ENCODE measurements at places on chromosomes 16 and 17.

DNA sequence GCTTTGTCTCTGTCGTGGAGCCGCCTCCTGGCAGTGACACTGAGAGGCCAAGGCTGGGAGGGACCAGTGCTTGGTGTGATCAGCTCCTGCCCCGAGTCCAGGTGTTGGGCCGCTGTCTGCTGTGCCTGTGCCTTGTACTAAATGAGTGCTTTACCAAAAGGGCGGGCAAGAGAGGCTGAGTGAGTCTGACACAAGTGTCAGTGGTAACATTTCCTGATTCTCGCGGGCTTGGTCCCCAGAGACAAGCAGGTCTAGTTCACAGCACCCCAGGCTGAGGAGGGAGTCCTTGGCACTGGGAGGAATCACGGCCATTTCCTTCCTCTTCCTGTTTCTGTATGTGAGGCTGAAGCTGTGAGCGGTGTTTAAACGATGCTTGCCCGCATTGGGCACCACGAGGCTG, 30.2 kb downstream of the PLD6 start:
- no peak for DNase-seq

DNA sequence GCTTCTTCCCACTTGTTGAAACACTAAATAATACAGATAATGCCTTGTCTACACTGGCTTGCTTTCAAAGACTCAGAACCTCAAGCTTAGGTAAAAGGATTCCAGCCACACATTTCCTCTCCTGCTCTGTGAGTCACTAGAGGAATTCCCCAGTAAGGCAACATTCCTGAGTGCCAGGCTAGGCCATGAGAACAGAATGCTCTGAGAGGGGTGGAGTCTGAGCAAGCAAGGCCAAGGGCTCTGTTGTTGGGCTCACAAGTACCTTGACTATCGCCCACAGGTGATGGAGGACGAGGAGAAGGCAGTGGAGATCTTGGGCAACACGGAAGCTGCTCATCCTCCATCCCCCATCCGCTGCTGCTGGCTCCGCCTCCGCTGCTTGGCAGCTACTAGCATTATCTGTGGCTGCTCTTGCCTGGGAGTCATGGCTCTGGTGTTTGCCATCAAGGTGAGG, 6.7 kb upstream of the PHKG2 start:
- no peak for DNase-seq

- DNase-seq: no peak
These were observed 9.7 kb downstream of the CDK5R1 start for GRCh38 chr17:32496395-32497073.

- DNase-seq: no peak
These were observed 19.2 kb downstream of the SDK2 start for GRCh38 chr17:73625006-73625405.

DNA sequence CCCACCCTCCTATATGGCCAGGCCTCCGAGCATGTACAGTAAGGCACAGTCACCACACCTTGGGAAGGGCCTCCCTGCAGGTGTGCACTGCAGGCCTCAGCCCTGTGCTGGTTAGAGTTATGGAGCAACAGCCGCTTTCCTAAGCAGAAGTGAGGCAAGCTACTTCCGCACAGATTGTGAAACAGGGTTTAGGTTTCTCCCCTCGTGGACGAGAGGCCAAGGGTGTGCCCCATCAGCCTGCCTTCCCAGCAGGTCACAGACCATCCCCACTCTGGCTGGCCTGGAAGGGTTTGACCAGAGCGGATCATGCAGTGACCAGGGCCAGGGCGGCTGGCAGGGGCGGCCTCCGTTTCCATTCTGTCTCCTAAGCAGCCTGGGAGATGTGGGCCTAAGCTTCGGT, 4.7 kb downstream of the MSRB1 start:
- no peak for DNase-seq

DNA sequence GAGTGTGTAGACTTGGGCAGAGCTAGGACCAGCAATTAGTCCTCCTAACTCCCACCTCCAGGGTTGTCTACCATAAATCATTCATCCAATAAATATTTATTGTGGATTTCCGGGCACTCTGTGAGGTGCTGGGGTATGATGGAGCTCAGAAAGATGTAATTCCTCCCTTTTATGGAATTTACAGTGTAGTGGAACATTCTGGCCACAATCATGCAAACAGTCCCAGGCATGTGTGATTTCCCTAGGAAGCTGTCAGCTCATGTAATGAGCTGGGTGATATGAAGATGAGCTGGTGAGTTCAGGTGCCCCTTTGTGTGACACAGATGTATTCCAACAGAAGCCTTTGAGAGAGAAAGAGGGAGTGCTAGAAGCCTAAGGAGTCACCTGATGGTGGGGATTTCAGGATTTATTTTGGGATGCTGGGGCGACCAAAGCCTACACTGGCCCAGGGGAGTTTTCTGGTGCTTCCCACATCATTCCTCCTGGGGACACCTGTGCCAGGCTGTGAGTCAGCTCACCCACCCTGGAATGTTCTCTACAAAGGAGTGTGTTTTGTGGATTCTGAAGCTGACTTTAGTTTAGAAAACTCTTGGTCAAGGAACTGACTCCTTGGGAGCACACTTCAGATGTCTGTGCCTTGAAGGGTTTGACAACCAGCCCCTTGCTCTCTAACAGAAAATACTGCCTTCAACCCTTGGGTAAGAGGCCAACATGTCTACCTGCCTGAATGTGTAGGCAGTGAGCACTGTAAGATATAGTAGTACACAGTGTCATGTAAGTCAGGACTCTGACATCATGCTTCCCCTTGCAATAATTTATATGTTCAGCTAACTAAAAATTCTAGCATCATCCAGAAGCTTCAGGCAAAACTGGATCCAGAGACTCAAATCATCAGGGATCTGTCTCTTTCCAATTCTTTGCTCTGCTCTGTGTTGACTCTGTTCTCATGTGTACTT, 42.9 kb downstream of the HS3ST4 start:
- no peak for DNase-seq

- peak; percentile 55 for DNase-seq
These were observed at the start of gene SPNS2 for GRCh38 chr17:4498461-4499397. SPNS2 (plus strand) TSS chr17:4498881; CDS start chr17:4499048, 167 bp downstream.

DNA sequence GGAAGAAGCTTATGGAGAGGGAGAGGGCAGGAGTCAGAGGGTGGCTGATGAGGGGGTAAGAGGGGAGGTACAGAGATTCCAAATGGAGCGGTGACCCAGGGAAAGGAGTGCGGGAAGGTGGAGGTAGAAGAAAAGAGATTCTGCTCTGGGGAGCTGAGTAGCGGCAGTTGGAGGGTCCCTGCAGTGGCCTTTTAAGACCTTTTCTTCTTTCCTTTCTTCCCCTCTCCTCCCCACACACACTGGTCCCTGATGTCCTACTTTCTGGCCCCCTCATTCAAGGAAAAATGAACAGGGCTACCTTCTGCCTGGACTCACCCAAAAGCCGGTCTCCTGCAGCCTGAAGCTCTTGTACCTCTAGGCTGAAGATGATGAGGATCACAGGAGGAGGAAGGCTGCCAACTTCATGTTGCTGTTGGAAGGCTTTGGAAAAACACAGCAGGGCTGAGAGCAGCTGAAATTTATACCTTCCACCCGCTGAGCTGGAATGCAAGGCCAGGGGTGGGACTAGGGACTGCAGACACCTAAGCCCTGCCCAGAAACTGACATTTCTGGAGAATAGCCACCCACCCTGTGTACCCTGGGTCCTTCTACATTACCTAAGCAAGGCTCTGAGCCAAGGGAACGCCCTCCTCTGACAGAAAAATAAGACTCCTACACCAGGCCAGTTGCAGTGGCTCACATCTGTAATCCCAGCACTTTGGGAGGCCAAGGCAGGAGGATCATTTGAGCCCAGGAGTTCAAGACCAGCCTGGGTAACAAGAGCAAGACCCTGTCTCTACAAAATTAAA, 9.4 kb upstream of the HEATR6 start:
- no peak for DNase-seq

- no peak for DNase-seq
These were observed 27.0 kb downstream of the PIGL start for GRCh38 chr17:16243801-16244567.

DNA sequence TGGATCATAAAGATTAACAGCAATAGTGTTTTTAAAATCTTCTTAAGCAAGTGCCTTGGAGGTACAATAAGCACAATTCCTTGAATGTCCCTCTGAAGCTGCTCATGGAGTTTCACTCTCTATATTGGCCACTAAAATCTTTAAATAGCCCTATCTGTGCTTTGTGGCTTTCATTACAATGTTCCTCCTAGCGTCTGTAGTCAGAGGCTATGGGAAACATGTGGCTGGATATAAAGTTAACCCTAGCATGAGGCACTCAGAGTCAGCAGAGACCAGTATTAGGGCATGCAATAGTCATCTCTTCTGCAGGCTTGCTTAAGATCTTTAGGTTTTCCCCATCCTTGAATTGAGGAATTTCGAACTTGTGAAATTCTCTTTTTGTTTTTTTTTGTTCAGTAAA, 668.2 kb downstream of the CDH11 start:
- DNase-seq: no peak

GRCh38 chr17:82981141-82981730, 98.2 kb upstream of the METRNL start:
- DNase-seq: no peak

- no peak for DNase-seq
These were observed 35.6 kb upstream of the ENDOV start for GRCh38 chr17:80379348-80379747.

GRCh38 chr17:42617956-42618431, 8.5 kb downstream of the TUBG1 start:
- no peak for DNase-seq

- DNase-seq: no peak
These were observed 18.6 kb downstream of the CD300LB start for GRCh38 chr17:74512624-74513091.

DNA sequence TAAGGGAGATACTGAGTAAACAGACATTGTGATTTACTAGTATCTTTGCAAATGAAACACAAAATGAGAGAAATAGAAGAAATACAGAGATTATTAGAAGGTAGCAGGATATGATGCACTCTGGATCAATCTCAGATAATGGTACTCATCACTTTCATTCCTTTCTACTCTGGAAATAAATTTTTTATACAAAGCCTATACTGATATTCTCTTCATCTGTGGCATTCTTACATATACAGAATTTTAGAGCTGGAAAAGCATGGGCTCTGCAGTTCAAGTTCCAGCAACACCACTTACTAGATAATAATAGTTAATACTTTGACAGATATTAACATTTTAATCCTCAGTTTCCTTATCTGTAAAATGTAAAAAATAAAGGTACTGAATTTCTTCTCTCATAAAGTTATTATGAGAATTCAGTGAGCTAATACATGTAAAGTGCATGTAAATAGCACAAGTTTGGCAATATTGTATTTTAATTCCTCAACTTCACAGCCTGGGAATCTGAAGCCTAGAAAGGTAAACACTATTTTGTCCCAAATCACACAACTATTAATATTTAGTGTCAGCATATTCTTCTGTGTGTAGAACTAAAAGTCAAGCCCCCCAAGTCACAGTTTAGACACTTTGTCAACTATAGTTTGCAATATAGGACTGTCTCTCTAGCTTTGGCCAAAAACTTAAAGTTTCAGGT, 6.5 kb downstream of the RNF43 start:
- no peak for DNase-seq

GRCh38 chr16:59597269-59597668, 863.2 kb upstream of the GOT2 start:
- DNase-seq: no peak

DNA sequence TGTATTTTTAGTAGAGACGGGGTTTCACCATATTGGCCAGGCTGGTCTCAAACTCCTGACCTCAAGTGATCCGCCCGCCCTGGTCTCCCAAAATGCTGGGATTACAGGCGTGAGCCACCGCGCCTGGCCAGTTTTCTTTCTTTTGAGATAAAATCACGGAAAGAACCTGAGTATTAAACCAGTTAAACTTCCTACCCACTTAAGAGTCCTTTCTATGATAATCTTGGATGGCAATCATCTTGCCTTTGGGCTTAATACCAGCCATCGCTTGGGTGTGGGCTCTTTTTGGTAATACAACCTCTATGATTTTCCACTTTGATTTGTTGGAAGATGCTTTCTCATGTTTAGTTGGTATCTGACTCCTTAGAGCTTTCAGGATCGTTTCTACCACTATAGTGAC, 24.0 kb downstream of the PITPNC1 start:
- DNase-seq: no peak

GRCh38 chr17:62573480-62574117, 53.9 kb upstream of the MRC2 start:
- DNase-seq: no peak

DNA sequence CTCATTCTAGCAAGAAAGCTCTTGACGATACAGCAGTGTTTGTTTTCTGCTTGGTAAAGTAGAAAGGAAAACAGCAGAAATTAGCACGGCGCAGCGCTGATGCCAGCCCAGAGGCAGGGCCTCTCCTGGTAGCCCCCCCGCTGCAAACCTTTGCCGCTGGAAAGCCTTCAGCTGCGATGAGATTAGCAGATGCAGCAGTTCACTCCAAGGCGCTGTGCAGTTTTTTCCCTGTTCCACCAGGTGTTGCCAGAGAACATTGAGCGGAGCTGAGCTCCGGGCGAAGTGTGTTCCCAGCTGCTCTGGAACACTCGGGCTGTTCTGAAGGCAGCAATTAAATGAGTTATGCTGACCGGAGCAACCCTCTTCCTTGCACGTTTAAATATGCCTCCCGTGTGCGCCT, 72.5 kb downstream of the RBFOX1 start:
- no peak for DNase-seq

GRCh38 chr17:60677308-60678117, at the start of gene BCAS3:
BCAS3 (plus strand) TSS chr17:60677851.
- DNase-seq: peak; percentile 91

GRCh38 chr17:60720763-60721531, 43.3 kb downstream of the BCAS3 start:
- peak; percentile 27 for DNase-seq

- no peak for DNase-seq
These were observed 26.8 kb downstream of the ACLY start for GRCh38 chr17:41892021-41892376.

DNA sequence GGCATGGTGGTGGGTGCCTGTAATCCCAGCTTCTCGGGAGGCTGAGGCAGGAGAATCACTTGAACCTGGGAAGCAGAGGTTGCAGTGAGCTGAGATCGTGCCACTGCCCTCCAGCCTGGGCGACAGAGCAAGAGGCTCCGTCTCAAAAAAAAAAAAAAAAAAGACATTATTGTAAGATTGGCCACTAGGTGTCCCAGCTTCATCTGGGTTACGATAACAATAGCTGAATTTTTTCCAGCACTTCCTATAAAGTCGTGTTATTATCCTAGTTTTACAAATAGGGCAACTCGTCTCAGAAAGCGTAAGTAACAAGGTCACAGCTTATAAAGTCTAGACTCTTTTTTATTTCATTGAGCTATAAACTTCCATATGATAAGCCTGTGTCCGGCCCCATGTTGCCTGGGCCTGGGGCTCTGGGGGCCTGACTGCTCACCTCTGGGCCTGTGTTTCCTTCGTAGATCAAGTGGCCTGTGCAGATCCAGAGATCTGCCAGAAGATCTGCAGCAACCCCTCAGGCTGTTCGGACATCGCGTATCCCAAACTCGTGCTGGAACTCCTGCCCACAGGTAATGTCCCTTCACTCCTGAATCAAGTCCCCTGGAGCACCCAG, 60.5 kb downstream of the SLC5A11 start:
- no peak for DNase-seq

Data from stimulated activated CD4-positive, alpha-beta T cell treated with anti-CD3 and anti-CD28 coated beads, Interleukin-2, amount 100 ng/mL, for 48 hours (primary cell).